ENCODE measurements at places on chromosomes 6 and 20. TPM values are rescaled to one million over a fixed set of nuclear protein-coding genes. Genes with fewer than 3 reads are reported as not detected.
A peak's percentile ranks its signal among the peaks of the same experiment; 100 is the strongest.

GRCh38 chr6:37200085-37200484 is 30.1 kb downstream of the PIM1 start:
- no peak overlapping the region for H3K4me3 ChIP-seq
- DNase-seq: no peak
- no peaks in the 10 kb centered on the region for H3K27me3 ChIP-seq
- H3K27ac ChIP-seq: no peak overlapping the region
- no peaks in the 10 kb centered on the region for H3K4me1 ChIP-seq

- DNase-seq: no peak
- H3K27me3 ChIP-seq: no peaks in the 10 kb centered on the region
- peaks cover 8% of the 10 kb centered on the region for H3K4me1 ChIP-seq
- peaks cover 12% of the 10 kb centered on the region for H3K36me3 ChIP-seq
Measured at GRCh38 chr6:42694586-42694985, 27.8 kb downstream of the PRPH2 start.

GRCh38 chr20:12829170-12829569 is 179.6 kb upstream of the SPTLC3 start:
- no peak overlapping the region for H3K27ac ChIP-seq
- H3K36me3 ChIP-seq: no peaks in the 10 kb centered on the region
- no peak overlapping the region for H3K4me3 ChIP-seq
- no peaks in the 10 kb centered on the region for H3K4me1 ChIP-seq

The STMND1 gene
- polyA plus RNA-seq: not detected

GRCh38 chr6:56551409-56552120 is 91.1 kb downstream of the DST start:
- H3K4me3 ChIP-seq: no peak overlapping the region
- H3K27ac ChIP-seq: no peak overlapping the region
- H3K36me3 ChIP-seq: no peaks in the 10 kb centered on the region

The PLA2G7 gene
- 0.13 TPM for polyA plus RNA-seq

- H3K36me3 ChIP-seq: no peaks in the 10 kb centered on the region
- no peak for DNase-seq
- no peaks in the 10 kb centered on the region for H3K4me1 ChIP-seq
- no peak overlapping the region for H3K4me3 ChIP-seq
- no peak overlapping the region for H3K27ac ChIP-seq
Measured at GRCh38 chr6:15948930-15949900, 179.7 kb upstream of the MYLIP start.

DNA sequence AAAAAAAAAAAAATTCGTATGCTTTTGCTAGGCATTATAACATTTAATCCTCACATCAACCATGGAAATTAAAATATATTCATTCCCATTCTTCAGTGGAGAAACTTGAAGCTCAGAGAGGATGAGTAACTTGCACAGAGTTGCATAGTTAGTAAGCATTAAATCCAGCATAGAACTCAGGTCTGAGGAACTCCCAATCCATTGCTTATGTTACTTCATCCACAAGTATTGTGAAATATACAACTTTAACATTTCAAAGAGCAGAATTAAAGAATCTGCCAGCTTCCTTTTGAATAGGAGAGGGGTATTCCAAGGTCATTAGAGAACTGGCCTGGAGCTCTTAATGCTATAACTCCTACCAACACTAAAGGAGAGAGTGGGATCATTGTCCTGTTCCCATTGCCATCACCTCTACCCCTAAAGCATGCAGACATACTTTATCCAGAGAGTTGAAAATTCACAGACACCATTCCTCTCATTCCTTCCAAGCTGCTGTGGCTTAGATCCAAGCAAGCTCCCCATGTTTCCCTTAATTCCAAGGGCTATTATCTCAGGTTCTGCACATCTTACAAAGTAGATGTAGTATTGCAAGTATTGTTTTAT is 91.9 kb downstream of the FLRT3 start:
- H3K4me3 ChIP-seq: no peak overlapping the region
- no peaks in the 10 kb centered on the region for H3K36me3 ChIP-seq
- DNase-seq: no peak
- no peaks in the 10 kb centered on the region for H3K27me3 ChIP-seq

GRCh38 chr6:52596371-52597028 is 19.6 kb upstream of the TRAM2 start:
- DNase-seq: no peak
- H3K36me3 ChIP-seq: no peaks in the 10 kb centered on the region
- H3K4me1 ChIP-seq: peaks cover 6% of the 10 kb centered on the region
- no peak overlapping the region for H3K27ac ChIP-seq
- no peaks in the 10 kb centered on the region for H3K27me3 ChIP-seq

DNA sequence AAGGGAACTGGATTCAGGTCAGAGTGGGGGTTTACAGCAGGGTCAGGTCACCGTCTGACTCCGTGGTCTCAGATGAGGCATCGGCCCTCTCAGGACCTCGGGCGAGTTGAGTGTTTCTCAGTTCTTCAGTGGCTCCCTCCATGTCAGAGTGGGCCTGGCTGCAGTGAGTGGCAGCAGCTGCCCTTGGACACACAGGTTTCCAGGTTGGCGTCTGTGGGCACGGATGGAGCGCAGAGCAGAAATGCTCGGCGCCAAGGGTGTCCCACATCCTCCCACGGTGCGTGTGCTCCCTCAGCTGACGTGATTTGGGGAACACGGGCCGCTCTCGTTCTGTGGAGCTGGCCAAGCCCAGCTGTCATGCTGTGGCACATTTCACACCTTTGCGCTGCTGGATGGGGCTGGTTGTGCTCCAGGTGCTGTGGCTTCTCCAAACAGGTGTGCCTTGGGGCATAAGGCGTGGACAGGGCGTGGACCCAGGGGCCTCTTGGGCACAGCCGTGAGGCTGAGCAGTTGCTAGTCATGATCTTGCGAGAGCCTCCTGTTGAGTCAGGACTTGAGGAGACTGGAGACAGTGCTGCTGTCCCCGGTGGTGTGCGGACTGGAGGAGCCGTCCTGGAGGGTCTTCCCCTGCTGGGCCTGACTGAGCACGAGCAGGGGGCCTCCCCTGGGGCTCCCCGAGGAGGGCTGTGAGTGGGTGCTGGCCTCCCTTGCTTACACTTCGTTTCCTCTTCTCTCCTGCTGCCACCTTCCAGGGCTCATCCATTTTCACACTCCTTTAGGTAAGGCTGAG is 9.5 kb upstream of the DNAJC5 start:
- H3K27me3 ChIP-seq: no peaks in the 10 kb centered on the region
- H3K36me3 ChIP-seq: peaks cover 11% of the 10 kb centered on the region
- no peaks in the 10 kb centered on the region for H3K4me1 ChIP-seq
- DNase-seq: no peak
- H3K4me3 ChIP-seq: no peak overlapping the region

DNA sequence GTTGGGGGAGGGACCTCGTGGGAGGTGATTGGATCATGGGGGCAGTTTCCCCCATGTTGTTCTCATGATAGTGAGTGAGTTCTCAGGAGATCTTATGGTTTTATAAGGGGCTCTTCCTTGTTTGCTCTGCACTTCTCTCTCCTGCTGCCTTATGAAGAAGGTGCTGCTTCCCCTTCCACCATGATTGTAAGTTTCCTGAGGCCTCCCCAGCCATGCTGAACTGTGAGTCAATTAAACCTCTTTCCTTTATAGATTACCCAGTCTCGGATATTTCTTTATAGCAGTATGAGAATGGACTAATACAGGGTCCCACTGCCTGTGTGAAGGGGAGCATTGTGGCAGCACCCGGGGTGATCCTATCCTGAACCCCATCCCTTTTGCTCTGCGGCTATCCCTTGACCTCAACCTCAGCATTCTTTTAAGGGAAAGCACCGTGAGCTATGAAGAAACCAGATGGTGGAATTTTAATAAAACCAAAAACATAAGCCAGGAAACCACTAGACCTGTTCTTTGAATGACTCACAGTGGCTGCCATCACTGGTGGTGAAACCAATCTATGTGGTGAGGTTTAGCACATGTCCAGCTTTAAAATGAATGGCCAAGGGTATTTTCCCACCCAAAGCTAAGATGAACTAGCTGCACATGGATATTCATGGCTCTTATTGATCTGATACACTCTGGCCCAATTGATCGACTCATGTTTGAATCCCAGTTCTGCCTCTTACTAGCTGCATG is 62.2 kb downstream of the ZDHHC14 start:
- no peaks in the 10 kb centered on the region for H3K27me3 ChIP-seq
- peaks cover 6% of the 10 kb centered on the region for H3K36me3 ChIP-seq
- no peak overlapping the region for H3K27ac ChIP-seq
- no peak overlapping the region for H3K4me3 ChIP-seq
- no peaks in the 10 kb centered on the region for H3K4me1 ChIP-seq

The C20orf202 gene
- 0.07 TPM for polyA plus RNA-seq

DNA sequence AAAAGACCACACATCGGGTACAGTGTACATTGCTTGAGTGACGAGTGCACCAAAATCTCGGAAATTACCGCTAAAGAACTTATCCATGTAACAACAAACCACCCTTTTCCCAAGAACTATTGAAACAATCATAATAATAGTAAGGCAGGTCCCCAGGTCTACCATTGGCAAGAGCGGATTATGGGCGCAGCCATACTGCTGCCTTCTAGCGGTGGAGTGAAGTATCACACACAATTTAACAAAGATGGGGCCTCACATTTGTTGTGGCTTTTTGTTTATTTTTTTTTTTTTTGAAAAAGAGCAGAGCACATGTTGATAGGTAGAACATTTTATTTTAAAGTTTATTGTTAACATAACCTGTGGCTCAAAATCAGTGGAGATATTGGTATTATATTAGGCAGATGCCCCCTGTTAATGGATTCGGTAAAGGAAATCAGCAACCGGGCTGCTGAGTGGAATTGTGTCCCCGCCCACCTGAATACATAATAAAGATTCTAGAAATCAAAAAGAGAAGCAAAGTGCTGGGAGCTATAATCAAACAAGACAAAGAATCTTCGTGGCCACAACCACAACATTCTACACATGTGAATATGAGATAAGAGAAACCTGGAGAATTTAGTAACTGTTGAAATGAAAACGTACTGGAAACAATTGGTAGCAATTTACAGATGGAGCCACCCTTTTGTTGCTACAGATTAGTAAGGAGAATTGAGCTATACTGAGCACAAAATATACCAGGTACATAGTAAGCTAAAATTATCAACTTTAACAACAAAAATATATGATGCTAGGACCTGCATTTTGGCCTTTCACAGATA is 94.2 kb upstream of the EXOC2 start:
- no peak overlapping the region for H3K4me3 ChIP-seq
- no peaks in the 10 kb centered on the region for H3K27me3 ChIP-seq
- H3K4me1 ChIP-seq: no peaks in the 10 kb centered on the region
- H3K36me3 ChIP-seq: no peaks in the 10 kb centered on the region
- H3K27ac ChIP-seq: no peak overlapping the region

GRCh38 chr6:98949589-98949988 is 1.8 kb upstream of the FBXL4 start:
- no peak for DNase-seq
- no peak overlapping the region for H3K4me3 ChIP-seq
- H3K36me3 ChIP-seq: no peaks in the 10 kb centered on the region
- H3K27ac ChIP-seq: no peak overlapping the region
- H3K4me1 ChIP-seq: peaks cover 25% of the 10 kb centered on the region

The GATA5 gene
- polyA plus RNA-seq: not detected

DNA sequence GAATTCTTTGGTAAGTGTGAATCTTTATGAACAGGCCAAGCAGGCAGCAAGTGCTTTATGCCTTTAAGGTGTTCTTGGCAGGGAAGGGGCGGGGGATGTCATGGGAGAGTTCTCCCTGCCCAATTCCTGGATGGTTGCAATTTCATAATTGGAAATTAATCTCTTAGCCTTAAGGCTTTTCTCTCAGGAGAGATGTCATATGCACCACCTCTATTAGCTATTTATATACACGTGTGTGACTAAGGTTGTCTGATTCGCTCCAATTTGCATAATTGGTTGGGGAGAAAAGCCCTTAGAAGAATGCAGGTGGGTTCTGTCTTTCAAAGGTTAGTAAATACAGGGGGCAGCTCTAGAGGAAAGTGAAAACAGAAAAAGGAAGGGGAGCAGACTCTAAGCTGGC is 5.2 kb upstream of the ENPP5 start:
- H3K36me3 ChIP-seq: no peaks in the 10 kb centered on the region
- H3K4me1 ChIP-seq: peaks cover 7% of the 10 kb centered on the region
- peaks cover 5% of the 10 kb centered on the region for H3K27me3 ChIP-seq
- no peak overlapping the region for H3K4me3 ChIP-seq
- no peak for DNase-seq

GRCh38 chr6:137219664-137220252 is 573 bp upstream of the IFNGR1 start:
- peak overlapping the region; percentile 84 for H3K4me3 ChIP-seq
- H3K36me3 ChIP-seq: no peaks in the 10 kb centered on the region
- peak overlapping the region; percentile 97 for H3K27ac ChIP-seq
- H3K27me3 ChIP-seq: no peaks in the 10 kb centered on the region
- no peak for DNase-seq

The MMS22L gene
- polyA plus RNA-seq: 3.2 TPM

The SMIM29 gene
- 106 TPM for polyA plus RNA-seq

The HSPA12B gene
- polyA plus RNA-seq: not detected

DNA sequence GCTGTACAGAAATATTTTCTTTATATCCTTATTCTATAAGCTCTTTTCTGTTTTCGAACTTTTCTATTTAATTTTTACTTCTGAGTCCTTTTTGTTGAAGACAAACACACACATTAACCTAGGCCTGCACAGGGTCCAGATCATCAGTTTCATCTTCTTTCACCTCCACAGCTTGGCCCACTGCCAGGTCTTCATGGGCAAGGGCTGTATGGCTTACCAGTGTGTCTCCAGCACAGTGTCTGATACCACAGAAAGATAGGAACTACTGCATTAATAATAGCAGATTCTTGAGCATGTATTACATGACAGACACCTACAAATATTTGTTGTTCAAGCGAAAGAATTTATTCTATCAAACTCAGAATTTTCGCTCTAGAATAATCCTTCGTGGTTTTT is 24.4 kb downstream of the QKI start:
- H3K36me3 ChIP-seq: no peaks in the 10 kb centered on the region
- no peak overlapping the region for H3K27ac ChIP-seq
- no peak overlapping the region for H3K4me3 ChIP-seq
- H3K27me3 ChIP-seq: no peaks in the 10 kb centered on the region
- H3K4me1 ChIP-seq: peaks cover 4% of the 10 kb centered on the region

DNA sequence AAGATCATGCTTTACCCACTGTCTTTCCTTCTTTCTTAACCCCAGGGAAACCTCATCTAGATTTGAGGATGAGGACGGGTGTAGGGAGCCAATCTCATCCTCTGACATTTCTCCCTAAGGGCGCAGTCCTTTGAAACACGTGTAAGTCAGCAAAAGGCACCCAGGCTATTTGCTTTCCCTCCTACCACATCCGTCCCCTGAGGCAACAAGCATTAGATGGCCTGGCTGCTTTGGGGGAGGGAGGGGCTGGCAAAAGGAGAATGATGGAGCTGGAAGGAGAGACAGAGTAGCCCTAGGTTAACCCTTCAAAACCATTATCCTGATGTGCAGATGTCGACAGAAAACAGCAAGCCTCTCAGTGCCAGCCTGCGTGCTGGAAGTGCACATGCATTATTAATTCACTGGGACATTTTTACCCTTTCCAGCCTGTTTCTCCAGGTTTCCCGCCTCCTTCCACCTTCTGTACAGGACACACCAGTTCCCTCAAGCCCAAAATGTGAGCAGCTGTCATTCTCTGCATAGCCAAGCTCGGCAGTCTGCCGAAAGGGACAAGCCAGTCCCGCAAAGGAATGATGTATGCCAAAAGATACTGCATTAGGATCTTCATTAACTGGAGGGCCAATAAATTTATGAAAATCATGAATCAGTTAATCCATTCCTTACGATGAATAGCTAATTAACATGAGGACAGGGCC is 547.2 kb downstream of the CD83 start:
- H3K4me3 ChIP-seq: no peak overlapping the region
- DNase-seq: peak; percentile 12
- peak overlapping the region; percentile 98 for H3K27ac ChIP-seq
- no peaks in the 10 kb centered on the region for H3K36me3 ChIP-seq
- H3K27me3 ChIP-seq: no peaks in the 10 kb centered on the region

The TRIM31 gene
- polyA plus RNA-seq: not detected
